ENCODE measurements at places on chromosomes 5 and 9.

DNA sequence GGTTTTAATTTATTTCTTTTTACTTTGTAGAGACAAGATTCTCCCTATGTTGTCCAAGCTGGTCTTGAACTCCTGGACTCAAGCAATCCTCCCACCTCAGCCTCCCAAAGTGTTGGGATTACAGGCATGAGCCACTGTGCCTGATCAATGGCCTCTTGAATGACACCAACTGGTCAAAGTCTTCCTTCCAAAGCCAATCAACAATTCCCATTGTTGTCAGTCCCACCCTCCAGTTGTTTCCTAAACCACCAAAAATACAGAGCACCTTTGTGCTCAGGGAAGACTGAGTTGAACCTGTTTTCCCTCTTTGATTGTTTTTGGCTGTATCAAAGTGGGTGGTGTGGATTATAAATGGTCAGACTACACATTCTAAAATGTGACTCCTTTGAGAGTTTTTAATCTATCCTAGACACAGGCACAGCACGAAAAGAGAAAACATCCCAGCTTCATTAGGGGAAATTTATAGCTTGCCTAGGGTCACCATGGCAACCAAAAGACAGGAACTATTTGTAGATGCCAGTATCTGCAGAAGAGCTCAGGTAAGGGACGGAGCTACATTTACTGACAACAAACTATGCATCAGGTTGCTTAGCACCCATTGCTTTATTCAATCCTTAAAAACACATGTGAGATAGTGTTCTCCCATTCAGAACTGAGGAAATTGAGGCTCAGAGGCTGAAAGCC is 27.6 kb upstream of the ATP6V1G1 start:
- no peak for DNase-seq

DNA sequence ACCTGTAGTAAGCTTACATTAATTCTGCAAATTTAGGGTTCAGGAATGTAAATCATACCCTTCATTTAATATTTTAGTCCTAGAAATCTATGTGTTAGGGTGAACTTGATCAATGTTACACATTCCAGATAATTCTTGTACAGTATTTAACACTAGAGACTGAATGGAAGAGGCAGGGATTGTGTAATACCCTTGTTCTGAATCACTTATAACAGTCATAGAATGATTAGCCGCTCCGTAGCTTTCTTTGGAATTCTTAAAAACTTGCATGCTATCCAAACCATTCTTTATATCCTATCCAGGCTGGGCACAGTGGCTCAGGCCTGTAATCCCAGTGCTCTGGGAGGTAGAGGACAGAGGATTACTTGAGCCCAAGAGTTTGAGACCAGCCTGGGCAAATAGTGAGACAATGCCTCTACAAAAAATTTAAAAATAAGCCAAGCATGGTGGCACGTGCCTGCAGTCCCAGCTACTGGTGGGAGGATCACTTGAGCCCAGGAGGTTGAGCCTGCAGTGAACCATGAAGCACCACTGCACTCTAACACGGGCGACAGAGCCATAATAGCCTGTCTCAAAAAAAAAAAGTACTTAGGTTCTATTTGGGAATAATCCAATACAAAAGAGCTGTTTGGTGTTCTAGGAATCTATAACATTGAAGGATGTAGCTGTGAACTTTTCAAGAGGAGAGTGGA is 8.3 kb downstream of the ZNF483 start:
- no peak for DNase-seq

GRCh38 chr9:16100537-16101091 is 547.8 kb downstream of the CCDC171 start:
- no peak for DNase-seq

- no peak for DNase-seq
These were observed 130.1 kb upstream of the FST start for GRCh38 chr5:53350368-53350767.

DNA sequence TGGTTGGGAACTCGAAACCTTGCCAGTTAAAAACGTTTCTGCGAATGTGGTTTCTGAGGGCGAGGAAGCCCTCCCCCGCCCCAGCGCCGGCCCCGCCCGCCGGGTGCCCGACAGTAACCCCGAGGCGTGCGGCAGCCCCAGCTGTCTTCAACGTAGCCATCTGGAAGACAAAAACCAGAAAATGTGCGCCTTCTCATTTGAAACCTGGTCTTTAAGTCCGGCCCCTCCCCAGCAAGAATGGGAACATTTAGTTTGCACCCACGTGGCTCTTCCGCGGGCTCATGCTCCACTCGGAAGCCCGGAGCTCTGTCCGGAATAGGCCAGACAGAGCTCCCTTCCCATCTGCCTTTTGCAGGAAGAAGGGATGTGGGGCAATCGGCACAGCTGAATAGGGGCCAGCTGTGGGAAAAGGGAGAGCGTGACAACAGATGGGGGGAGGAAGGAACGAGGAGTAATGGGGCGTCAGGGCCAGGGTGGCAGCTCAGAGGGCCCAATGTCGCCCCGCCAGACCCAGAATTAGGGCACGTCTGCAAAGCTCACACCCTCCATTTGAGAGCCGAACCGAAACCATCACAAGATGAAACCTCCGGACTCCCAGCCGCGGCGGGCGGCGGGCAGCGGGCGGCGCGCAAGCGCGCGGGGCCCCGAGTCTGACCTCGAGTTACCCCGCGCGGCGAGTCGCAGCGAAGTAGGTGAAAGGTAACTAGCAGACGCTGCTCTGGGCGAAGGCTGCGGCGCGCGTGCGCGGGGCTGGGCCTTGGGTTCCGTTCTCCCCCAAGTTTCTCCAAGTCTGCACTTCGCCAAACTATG is 63.4 kb upstream of the ABCA1 start:
- peak; percentile 73 for DNase-seq

DNA sequence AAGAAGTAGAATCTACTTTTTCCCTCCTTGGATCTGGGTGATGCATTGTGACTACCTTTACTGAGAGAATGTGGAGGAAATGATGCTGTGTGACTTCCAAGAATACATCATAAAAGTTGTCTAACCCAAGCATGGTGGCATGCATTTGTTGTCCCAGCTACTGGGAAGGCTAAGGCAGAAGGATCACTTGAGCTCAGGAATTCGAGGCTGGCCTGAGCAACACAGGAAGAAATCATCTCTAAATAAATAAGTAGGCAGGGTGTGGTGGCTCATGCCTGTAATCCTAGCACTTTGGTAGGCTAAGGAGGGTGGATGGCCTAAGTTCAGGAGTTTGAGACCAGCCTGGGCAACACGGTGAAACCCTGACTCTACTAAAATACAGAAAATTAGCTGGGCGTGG is 143.2 kb upstream of the VLDLR start:
- DNase-seq, result no peak

DNA sequence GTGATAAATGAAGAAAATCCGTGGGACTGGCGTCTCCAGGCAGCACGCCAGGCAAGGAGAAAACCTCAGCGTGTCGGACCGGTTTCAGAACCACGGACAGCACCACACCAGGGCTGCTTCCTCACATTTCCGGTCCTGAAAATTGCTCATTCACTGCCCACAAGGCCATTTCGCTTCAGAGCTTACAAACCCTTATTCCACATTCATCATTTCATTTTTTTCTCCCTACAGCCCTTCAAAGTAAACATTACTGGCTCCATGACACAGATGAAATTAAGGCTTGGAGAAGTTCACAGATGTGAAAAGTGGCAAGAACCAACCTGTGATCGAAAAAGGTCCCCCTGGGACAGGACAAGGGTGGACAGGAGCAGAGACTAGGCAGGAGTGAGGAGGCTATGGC is 1.5 kb upstream of the GPRIN1 start:
- DNase-seq, result no peak

GRCh38 chr9:125963932-125964331 is 216.8 kb downstream of the PBX3 start:
- DNase-seq, result no peak

DNA sequence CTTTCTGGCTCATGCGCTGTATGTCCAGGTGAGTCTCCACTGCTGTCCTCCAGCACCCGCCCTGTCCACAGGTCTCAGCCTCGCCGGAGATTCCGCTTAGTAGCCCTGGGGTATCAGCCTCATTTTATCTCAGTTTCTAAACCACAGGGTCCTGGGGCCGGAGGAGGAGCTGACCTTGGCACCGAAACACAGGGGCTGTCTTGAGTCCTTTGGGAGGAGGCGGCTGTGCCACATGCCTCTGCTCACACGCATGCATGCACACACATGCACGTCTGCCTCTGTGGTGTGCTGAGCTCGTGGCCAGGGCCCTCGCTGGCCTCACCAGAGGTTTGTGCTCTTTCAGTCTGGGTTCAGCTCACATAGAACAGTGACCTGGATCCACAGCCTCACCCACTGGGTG is 23.3 kb downstream of the TRIP13 start:
- no peak for DNase-seq

DNA sequence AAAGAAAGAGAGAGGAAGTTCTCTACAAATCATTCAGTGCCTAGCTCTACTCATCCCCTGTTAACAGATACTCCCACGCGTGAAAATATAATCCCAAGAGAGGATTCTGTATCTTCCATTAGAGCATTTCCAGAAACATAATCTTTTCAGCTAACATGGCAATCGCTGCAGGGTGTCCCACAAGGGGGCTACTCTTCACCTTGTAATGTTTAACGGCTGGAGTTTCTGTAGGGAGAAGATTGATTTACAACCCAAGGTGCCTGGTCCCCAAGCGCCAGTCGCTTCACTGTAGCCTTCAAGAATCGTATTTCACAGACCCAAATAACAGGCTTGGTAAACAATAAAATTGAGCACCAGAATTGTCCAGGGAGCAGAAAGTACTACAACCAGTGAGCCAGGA is 318.7 kb downstream of the TLE1 start:
- no peak for DNase-seq

DNA sequence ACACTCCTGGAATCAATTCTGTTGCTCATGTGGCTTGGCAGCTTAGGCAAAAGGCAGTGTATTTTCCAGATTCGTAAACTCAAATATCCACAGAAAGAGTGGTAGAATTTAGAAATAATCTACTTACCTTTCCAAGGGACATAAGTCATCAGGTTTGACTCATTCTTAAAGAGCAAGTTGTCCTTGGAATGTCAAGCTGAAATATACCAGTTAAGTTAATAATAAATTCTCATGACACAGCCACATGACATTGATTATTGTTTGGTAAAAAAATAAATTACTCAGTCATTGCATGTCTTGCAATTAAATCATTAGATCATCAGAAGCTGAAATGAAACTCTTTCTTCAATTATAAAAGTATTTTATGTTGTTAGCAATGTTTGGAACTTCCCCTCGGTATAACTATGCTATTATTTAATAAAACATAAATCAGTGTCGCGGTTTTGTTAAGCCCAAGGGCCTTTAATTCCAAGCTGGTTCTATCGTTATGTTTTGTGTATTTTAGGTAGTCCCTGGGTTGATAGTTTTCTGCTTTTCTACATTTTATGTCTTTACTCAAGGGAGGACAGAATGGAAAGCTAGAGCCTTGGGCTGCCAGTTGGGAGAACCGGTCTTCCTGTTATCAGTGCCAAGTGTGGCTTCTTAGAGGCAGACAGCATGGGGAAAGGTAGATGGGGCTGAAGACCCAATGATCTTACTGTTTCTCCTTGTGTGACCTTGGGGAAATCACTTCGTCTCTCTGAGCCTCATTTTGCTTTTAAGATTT is 79.3 kb upstream of the PRLR start:
- no peak for DNase-seq

GRCh38 chr9:137301081-137301947 is 757 bp downstream of the NRARP start:
- no peak for DNase-seq

GRCh38 chr9:71737455-71737854 is 30.9 kb downstream of the CEMIP2 start:
- no peak for DNase-seq

GRCh38 chr5:162638849-162639248 is 571.3 kb downstream of the GABRG2 start:
- DNase-seq, result no peak

- DNase-seq, result no peak
These were observed 34.8 kb downstream of the ITGA2 start for GRCh38 chr5:53023969-53024368.

- DNase-seq, result no peak
These were observed 26.4 kb upstream of the TYRP1 start for GRCh38 chr9:12666813-12667212.

DNA sequence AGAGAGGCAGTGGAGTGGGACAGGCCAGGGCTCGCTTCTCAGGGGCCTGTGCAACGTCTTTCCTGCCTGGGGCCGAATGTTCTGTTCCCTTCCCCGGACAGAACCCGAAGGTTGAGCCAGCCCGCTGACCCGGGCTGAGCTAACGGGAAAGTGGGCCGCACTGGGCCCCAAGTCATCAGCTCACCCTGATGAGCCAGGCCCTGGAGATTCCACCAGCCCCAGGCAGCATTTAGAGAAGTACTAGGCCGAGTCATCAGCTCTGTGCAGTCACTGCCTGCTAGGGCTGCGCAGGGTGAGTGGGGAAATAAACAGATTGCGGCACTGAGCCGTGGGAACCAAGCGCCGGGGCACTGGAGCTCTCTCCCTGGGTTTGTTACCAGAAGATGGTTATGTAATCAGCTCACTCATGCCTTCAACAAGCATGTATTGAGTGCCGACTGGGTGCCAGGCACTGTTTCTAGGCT is 29.1 kb upstream of the DUSP1 start:
- DNase-seq, result no peak

DNA sequence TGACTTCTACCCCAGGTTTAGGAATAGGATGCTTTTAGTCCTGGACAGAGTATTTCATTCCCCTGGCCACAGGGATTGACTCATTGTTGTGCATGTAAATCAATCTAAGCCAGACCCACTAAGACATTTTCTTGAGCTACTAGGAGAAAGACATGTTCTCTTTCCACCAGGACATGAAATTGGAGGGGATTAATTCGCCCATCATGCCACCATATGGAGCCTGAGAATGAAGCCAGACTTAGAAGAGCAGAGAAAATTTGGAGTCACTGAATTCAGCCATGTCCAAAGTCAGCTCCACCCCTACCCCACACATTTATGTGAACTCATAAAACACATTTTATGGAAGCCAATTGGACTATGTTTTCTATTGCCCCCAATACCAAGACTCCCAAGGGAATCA is 322.5 kb downstream of the NFIB start:
- DNase-seq, result no peak

DNA sequence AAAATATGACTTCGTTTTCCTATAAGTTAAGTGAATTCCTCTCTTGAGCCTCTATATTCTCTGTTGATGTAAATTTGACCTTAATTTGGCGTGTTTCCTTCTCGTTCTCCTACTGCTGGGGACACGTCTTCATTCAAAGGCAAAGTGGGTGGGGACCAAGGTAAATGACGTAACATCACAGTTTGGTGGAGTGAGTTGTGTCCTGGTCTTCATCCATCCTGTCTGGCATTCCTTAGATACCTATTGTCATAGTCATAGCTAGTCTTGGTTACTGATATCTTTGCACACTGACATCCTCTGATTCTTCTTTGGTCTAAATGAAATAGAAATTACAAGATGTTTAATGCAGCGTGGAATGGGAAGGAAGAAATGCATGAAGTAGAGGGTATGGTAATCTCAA is 108.5 kb downstream of the NNT start:
- DNase-seq, result no peak

DNA sequence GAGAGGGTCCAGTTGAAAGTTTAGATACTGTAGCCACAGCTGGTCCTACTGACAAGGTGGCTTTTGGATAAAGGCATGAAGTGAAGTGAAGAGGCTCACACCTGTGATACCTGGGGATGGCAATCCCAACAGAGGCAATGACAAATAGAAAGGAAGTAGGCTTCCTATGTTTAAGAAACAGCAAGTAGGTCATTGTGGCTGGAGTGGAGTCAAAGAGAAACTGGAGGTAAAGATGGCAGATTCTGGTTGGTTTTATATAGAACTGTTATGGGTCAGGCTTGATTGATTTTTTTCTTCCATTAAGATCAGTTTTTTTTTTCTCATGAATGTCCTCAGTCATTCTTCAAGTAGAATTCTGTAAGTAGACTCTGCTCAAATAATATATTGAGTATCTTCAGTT is 79.5 kb downstream of the ANXA1 start:
- DNase-seq, result no peak

Measured in NCI-H526 (cell line).